ENCODE measurements at places on chromosomes 1 and 21.

GRCh38 chr1:55209247-55209646 is 5.9 kb downstream of the USP24 start:
- no peak for DNase-seq

DNA sequence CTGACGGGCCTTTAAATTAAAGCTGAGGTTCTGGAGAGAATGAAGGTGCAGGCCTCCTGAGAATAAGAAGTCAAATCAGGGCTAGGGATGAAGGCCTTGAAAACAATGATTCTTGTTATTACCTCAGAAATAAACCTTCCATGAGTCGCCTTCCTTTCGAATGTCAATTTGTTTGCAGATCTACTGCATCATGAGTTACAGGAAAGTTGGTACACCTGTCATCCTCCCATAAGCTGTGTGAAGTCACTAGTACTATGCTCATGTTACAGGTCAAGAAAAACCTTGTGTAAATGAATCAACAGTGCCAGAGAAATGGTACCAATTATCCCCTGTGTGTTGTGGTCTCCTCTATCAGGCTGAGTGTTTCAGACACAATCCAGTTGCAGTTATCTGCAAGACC is 281.2 kb upstream of the PLXNA2 start:
- DNase-seq: no peak

GRCh38 chr1:175629318-175629694 is 114.1 kb downstream of the TNR start:
- no peak for DNase-seq

DNA sequence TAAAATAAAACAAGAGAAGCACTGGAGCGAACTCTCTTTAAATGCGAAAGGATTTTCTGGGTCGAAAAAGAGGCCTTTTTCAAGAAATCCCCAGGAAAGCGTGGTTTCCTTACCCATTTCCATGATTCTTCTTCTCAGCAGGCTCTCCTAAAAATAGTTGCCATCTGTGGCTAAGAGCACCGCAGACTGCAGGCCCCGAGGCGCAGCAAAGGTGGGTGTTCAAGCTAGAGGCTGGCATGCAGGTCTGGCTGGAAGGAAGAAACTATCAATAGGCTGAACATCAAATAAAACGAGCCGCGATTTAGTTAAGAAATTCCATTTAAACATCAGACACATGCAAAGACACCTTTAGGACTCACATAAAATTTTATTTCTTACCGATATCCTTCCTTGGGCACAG is 135.1 kb downstream of the ADAMTS1 start:
- DNase-seq: no peak

GRCh38 chr21:44317241-44317782 is 17.5 kb downstream of the PFKL start:
- DNase-seq: no peak

- DNase-seq: no peak
These were observed 109.0 kb upstream of the GREM2 start for GRCh38 chr1:240720976-240721375.

GRCh38 chr1:165842023-165842670 is 14.7 kb downstream of the UCK2 start:
- DNase-seq: peak; percentile 39

- no peak for DNase-seq
These were observed 174.2 kb downstream of the LHX8 start for GRCh38 chr1:75308365-75308764.

GRCh38 chr1:200206761-200207160 is 179.3 kb downstream of the NR5A2 start:
- DNase-seq: no peak

- DNase-seq: no peak
These were observed 10.0 kb downstream of the EXOC8 start for GRCh38 chr1:231327617-231328016.

DNA sequence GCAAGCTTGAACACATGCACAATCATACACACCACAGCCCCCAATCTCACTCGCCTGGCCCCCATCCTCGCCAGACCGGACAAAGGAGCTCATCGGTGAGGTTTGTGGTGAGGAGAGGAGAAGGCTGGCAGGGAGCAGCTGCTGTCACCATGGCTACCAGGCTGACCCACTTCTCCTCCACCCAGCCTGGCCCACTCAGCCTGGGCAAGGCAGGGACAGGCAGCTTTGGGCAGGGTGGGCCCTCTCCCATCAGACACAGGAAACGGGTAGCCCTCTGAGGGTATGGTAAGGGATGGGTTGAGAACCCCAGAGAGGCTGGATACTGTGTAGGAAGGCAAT is 15.9 kb downstream of the RIMS3 start:
- DNase-seq: no peak

DNA sequence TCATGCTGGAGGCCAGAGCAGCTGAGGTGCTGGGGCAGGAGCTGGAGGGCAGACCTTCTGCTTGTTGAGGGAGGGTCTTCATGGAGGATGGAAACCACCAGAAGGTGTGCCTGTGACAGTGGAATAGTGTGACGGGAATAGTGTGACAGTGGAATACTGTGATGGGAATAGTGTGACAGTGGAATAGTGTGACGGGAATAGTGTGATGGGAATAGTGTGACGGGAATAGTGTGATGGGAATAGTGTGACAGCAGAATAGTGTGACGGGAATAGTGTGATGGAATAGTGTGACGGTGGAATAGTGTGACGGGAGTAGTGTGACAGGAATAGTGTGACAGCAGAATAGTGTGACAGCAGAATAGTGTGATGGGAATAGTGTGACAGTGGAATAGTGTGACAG is 325.1 kb downstream of the HHAT start:
- no peak for DNase-seq

GRCh38 chr21:37402251-37402867 is 35.8 kb downstream of the DYRK1A start:
- DNase-seq: no peak

DNA sequence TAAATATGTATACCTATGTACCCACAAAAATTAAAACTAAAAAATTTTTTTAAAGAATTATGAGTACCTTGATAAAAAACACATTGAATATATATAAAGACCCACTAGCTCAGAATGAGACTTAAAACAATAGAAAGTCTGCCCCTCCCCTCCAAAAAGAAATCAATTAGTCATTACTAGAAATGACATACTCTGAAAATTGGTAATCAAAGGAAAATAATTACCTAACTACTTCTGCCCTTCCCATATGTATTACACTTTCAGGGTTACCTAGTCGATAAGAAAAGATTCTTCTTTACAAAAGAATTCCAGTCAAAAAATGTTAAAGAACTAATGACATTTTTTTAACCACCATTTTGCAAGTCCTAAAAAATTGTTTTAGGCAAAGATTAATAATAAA is 34.7 kb downstream of the VAV3 start:
- DNase-seq: no peak

DNA sequence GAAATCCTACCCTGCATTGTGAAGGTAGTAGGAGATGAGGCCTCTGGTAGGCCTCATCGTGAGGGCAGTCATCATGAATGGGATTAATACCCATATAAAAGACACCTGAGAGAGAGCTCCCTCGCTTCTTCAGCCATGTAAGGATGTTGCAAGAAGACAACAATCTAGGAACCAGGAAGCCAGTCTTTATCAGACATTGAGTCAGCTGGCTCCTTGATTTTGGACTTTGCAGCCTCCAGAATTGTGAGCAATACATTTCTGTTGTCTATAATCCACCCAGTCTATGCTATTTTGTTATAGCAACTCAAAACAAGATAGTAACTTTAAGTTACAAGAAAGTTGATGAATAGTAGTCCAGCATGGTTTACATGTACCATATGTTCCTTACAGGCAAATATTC is 208.5 kb downstream of the KCNT2 start:
- no peak for DNase-seq

- DNase-seq: no peak
These were observed 20.7 kb downstream of the PARS2 start for GRCh38 chr1:54743416-54744226.

DNA sequence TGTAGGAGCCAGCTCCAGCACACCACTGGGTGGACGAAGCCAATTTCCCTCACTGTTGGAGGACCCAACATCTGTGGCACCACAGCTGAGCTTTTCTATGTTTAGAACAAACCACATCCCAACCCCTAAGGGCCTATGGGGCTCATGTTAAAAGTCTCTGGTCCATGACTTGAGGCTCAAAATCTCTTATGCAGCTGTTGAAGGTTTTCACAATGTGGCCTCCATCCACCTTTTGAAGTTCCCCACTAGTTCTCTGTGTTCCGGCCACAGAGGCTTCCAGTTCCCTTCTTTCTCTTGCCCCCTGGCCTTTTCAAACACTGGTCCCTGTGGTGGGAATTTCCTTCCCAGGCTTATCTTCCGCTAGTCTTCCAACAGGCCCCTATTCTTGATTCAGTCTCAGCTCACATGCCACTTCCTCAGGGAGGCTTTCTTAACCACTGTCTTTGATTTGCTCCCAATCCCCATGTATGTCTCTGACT is 3.9 kb upstream of the IFNLR1 start:
- DNase-seq: no peak

DNA sequence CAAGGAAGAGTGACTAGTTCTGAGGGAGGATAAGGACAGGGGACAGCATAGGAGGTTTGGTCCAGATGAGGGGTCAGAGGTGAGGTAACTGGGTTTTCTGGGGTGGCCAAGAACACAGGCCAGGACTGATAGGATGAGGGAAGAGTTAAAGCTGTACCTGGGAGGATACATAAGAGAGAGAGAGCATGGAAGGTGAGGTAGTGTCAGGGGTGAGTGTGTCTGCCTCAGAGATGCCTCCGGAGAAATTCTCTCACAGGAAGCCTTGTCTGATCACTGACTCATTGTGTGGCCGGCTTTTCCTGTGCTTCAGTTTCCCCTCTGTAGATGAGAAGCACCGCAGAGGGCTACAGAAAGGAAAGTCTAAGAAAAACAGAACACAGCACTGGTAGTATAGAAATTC is 40.2 kb downstream of the FASLG start:
- no peak for DNase-seq

DNA sequence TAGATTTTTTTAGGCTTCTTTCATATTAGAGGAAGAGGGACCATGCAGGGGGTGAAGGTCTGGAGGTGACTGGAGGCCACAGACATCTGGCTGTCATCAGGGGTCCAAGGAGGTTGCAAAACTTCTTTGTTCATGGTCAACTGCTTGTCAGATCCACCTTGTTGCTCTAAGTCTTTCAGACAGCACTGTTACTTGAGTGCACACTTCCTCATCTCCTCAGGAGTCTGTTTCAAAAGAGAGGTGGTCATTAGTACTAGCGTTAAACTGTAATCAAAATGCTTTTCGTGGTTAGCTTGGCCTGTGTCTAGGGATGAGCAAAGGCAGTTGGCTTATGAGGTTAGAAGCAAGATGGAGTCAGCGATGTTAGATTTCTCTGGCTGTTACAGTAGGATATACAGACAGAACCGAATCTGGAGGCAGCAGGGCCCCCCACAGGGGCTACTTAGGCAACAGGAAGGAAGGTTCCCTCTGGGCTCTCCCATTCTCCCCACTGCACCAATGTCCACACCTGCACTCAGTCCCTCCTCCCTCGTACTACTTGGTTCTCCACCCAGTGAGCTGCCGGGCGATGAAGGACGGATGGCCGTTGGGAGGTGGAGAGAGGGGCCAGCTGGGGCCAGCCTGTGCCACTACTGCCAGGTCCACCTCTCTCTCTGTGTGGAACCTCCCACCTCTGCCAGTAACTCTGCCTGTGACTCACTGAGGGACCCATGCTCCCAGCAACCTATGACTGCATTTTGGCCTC is 57.2 kb downstream of the TOR1AIP2 start:
- DNase-seq: no peak

GRCh38 chr1:113980110-113980509 is 836 bp downstream of the OLFML3 start:
- DNase-seq: peak; percentile 16
